ENCODE measurements at places on chromosomes 7 and 10. TPM values are rescaled to one million over a fixed set of nuclear protein-coding genes. Genes with fewer than 3 reads are reported as not detected.

DLX6 gene
- 0.16 TPM for total RNA-seq

PIP gene
- not detected for total RNA-seq

FAM237B gene
- not detected for total RNA-seq

GPR15LG gene
- not detected for total RNA-seq

CPED1 gene
- 96.1 TPM for total RNA-seq

UNCX gene
- total RNA-seq: not detected

NEURL1 gene
- 0.41 TPM for total RNA-seq

EMX2 gene
- total RNA-seq: not detected

FBXL13 gene
- total RNA-seq: 2.5 TPM

PIK3AP1 gene
- 13.2 TPM for total RNA-seq

NUTM2D gene
- 3.3 TPM for total RNA-seq

ODAD2 gene
- 2.1 TPM for total RNA-seq

LEP gene
- 0.27 TPM for total RNA-seq

MIOS gene
- 28.5 TPM for total RNA-seq

RADIL gene
- 6.1 TPM for total RNA-seq

ZNF467 gene
- 15.7 TPM for total RNA-seq

ACHE gene
- 5.7 TPM for total RNA-seq

NEBL gene
- total RNA-seq: 1.7 TPM

ATP6V0A4 gene
- total RNA-seq: not detected

LIPM gene
- total RNA-seq: not detected

HKDC1 gene
- not detected for total RNA-seq

PDE1C gene
- 19.4 TPM for total RNA-seq

Measured in sigmoid colon (tissue), 7 donors.